ENCODE measurements at places on chromosomes 1 and 21. TPM values are rescaled to one million over a fixed set of nuclear protein-coding genes. Genes with fewer than 3 reads are reported as not detected.

FAM3B gene
- not detected for total RNA-seq

TENT5C gene
- not detected for total RNA-seq

JAM2 gene
- total RNA-seq = 0.37 TPM

GUCA2B gene
- not detected for total RNA-seq

KISS1 gene
- total RNA-seq = not detected

PDE9A gene
- 10.0 TPM for total RNA-seq

EVA1B gene
- total RNA-seq = 186 TPM

SFN gene
- total RNA-seq = 0.73 TPM

RAB3B gene
- 4.1 TPM for total RNA-seq

DAB1 gene
- not detected for total RNA-seq

HPCAL4 gene
- total RNA-seq = not detected

TLCD4 gene
- 1.2 TPM for total RNA-seq

SDE2 gene
- total RNA-seq = 11.0 TPM

HPDL gene
- total RNA-seq = 3.7 TPM

GRHL3 gene
- total RNA-seq = not detected

HES3 gene
- total RNA-seq = not detected

RGS1 gene
- not detected for total RNA-seq

GJA8 gene
- not detected for total RNA-seq

EXTL2 gene
- 22.4 TPM for total RNA-seq

MTR gene
- total RNA-seq = 42.8 TPM

CCDC24 gene
- total RNA-seq = 2.9 TPM

CLCA1 gene
- not detected for total RNA-seq

NPPB gene
- not detected for total RNA-seq

OR2L8 gene
- total RNA-seq = not detected

MRPS14 gene
- 19.1 TPM for total RNA-seq

CDC7 gene
- 9.9 TPM for total RNA-seq

SRSF4 gene
- total RNA-seq = 32.8 TPM

COL11A1 gene
- total RNA-seq = 0.37 TPM

RPE65 gene
- total RNA-seq = not detected
